ENCODE measurements at places on chromosomes 5 and 9.

- DNase-seq, result no peak
Observed at GRCh38 chr5:152472083-152472482, 67.0 kb upstream of the NMUR2 start.

DNA sequence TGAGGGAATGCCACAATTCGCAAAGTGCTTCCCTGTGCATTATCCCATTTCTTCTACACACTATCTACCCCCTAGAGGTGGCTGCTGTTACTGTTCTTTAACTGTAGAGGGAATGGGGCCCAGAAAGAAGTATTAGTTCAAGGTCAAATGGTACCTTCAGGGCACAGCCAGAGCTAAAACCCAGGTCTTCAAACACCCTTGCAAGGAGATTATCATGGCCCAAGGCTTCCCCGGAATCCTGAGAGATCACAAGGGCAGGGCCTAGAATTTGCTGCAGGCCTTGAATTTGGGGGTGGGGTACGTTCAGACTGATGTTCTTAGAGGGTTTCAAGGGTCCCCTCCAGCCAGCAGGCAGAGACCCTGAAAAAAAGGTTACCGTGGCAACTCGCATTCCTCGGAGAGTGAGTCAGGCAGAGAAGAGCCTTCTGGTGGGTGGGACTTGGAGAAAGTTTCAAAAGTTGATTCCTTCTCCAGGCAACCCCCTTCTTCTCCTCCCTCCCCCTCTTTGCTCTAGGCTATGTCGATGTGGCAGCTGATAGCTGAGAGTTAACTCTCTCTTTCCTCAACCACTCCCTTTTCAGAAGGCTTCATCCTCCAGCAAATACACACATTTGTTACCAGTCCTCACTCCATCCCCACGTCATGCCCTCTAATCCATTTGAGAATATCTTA lies 1.9 kb downstream of the SPARC start:
- peak; percentile 73 for DNase-seq

GRCh38 chr9:137749511-137749910 lies 128.1 kb upstream of the CACNA1B start:
- no peak for DNase-seq

DNA sequence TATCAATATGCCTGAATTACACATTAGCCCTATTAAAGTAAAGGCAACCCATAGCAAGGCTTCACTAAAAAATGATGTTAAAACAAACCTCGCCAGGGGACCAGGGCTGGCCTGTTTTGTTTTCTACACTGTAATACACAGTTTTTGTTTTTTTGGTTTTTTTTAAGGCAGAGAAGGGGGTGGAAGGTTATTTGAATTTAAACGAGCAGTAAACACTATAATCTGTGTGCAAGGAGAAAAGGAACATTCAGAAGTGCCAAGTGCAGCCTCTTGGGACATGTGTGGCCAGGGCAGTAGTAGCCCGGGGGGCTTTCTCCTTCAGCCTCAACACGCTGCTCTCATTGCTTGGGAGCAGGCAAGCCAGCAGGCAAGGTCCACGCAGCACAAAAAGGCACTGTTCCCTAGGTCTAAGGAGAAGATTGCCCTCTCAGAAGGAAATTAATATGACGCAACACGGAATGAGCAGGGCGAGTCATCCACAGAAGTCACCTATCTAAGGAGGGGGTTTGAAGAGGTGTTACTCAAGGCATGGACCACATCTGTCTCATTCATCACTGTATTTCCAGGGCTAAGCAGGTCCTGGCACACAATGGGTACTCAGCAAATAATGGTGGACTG lies 16.2 kb downstream of the SIL1 start:
- DNase-seq, result peak; percentile 45

DNA sequence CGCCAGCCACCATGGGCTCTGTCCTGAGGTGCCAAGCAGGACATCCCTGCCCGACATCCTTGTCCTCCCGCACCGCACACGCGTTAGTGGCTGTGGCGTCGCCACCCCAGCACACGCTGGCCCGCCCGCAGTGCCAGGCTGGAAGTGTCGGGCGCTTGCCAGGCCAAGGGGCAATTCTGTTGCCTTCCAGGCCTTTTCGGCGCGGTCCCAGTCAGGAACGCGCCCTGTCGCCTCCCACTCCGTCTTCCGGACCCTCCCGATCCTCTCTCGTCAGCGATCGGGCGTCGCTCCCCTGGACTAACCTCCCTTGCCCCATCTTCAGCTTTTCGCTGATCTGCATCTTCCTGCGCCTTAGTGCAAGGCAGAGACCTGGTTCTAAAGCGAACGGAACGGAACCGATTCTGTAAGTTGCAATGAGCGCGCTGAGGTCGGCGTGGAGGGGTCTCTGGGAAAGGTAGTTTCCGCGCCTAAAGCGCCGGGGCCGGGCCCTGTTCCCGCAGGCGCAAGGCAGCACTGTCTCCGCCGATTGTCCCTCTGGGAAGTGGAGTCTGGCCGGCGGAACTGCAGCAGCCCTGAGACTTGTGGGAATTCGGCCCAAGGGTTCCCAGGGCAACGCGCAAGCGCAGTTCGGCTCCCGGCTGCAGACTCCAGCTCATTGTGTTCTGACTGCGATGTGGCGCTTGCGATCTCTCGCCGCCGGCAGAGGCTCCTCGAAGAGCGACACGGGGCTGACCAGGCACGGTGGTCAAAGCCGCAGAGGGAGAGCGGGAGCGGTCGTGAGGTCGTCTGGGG lies at the start of gene ZNF454:
Gene ZNF454, plus strand, starts transcription at position 630 of the 792 bp plus-strand sequence. CDS start 1,594 bp downstream, outside the sequence.
- peak; percentile 81 for DNase-seq

DNA sequence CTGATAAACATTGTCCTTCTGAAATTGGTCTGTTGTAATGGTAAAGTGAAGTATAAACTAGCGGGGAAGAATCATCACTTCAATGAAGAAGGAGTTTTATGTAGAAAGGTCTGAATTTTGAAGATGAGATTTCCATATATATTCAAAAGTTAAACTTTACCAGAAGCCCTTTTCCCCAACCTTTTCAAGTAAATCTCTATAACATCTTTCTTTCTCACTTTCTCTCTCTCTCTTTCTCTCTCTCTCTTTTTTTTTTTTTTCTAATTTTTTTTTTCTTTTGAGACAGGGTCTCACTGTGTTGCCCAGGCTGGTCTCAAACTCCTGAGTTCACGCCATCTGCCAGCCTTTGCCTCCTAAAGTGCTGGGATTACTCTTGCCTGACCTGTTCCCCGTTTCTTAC lies 78.7 kb downstream of the NSD1 start:
- no peak for DNase-seq

- DNase-seq, result no peak
Observed at GRCh38 chr9:115941561-115942315, 211.9 kb upstream of the PAPPA start.

GRCh38 chr9:26710008-26710407 lies 182.6 kb downstream of the CAAP1 start:
- DNase-seq, result no peak

DNA sequence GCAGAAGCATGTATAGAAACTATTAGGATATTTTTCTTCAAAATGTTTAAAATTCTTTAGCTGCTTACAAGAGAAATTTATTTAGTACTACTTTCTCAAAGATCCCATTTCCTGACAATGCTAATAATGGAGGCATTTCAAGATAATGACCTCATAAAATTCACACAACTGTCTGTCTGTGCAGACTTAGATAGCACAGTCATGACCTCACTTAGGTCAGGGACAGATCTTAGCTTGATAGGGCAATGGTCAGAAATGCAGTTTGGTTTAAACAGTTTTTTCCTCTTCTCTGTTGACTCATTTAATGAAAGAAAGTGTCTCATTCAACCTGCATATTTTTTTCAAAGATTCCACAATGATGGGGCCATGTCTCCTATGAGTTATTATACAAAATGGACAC lies 128.4 kb downstream of the GRIA1 start:
- no peak for DNase-seq

DNA sequence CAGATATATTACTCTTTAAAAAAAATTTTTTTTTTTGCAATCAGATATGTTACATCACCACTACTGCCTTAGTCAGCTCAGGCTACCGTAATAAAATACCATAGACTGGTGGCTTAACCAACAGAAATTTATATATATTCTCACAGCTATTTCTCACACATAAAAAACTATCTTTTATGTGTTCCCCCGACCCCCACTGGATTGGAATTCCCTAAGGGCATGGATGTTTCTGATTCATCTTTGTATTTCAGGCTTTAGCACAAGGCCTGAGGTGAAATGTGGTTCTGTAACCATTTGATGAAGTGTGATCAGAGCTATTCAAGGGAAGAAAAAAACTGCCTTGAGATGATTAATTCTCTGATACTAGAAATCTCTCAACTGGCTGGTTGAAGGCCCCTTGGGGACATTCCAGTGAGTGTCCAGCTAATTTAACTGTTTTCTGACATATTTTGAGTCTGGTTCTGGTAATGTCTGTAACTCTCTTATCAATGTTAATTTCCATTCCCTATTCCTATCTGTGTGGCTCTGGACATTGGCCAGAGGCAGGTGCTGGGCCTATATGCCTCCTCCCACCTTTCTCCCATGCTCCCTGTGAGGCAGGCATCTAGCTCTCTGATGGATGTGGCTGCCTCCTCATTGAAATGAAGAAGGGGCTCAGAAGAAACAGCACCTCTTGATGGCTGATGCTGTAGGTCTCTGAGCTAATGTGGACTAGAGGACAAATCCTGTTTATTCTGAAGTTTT lies 2.5 kb downstream of the CD14 start:
- no peak for DNase-seq

DNA sequence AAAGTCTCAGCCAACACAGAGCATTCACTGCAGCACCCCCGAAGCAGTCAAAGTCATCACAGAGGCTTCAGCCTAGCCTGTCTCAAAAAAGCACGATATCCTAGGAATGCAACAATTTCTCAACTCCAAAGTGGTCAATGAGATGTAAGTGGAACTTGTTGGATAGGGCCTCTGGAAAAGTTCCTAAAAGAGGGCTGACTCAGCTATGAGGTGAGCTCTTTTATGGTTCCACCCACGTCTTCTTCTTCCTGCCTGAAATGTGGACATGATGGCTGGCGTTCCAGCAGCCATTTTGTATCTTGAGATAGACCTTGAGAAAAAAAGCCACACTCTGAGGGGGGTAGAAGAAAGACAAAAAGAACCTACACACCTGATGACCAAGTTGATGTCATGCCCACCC lies 32.5 kb upstream of the TRIO start:
- DNase-seq, result no peak

GRCh38 chr9:21696411-21696871 lies 106.0 kb upstream of the MTAP start:
- DNase-seq, result no peak

DNA sequence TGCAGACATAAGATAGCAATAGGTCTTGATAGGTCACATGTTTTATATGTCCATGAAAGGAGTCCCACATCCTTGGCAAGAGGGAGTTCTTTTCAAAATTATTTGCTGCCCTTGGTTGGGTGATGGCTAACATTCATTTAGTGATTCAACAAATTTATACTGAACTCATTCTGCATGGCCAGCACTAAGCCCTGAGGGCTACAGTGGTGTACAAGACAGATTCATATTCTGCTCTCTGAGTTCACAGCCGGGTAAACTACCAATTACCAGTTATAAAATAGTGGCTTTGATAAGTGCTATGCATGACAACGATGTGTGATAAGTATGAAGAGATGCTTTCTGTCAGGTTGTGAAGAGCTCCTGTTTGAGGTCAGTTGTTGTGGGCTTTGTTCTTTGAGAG lies 340.0 kb downstream of the GABRG2 start:
- DNase-seq, result no peak

GRCh38 chr9:97578846-97579245 lies 54.3 kb downstream of the TSTD2 start:
- DNase-seq, result no peak

GRCh38 chr5:35338157-35338453 lies 107.8 kb upstream of the PRLR start:
- no peak for DNase-seq

- DNase-seq, result no peak
Observed at GRCh38 chr5:132429463-132430440, 60.2 kb downstream of the SLC22A5 start.

- DNase-seq, result no peak
Observed at GRCh38 chr5:33883482-33883881, 8.3 kb downstream of the ADAMTS12 start.

GRCh38 chr9:124342776-124343485 lies 72.3 kb downstream of the PSMB7 start:
- DNase-seq, result peak; percentile 91

DNA sequence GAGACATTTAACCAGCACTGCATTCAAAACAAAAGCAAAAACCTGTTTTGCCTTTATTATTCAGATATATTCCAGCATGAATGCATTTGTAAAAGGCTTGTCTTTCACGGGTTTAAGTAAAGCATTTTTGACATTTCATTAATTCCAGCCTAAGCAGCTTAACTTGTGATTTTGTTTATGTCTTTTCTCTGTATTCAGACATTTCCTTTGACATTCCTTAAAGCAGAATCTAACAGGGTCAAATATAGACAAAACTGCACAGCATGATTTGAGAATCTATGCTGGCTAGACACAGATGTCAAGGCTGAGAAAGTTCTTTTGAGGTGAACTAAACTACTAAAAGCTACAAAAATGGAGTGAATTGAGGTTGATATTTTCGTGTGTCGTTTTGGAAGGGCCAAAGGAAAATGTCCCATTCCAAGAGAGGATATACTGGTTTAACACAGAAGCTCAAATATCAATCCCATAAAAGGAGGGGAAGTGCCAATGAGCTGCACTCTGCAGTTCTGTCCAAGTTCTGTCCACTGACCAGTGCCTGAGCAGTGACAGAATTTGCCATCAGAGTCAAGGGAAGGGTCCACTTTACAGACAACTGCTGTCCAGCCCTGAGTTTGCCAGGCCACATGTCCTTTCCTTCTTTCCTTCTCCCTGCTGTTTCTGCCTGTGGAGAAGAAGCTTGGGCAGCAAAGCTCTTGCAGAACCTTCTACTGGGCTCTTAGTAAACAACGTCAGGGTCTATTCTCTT lies 198.7 kb upstream of the KLF9 start:
- no peak for DNase-seq

DNA sequence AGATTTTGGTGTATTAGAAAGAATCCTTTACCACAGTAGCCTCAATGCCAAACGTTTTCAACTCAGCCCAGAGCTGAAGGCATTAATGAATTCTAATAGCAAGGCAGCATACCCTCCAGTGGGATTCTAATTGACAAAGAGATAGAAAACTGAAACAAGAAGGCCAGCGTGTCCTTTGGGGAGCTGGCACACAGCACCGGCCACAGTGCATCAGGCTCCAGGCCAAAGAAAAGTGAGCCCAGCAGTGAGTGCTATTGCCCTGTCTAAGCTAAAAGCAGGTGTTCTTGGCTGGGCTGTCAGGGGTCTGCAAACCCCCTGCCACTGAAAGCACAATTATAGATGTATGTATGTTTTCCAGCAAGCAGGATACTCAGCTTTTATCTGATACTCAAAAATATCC lies 40.4 kb downstream of the PPIC start:
- no peak for DNase-seq

DNA sequence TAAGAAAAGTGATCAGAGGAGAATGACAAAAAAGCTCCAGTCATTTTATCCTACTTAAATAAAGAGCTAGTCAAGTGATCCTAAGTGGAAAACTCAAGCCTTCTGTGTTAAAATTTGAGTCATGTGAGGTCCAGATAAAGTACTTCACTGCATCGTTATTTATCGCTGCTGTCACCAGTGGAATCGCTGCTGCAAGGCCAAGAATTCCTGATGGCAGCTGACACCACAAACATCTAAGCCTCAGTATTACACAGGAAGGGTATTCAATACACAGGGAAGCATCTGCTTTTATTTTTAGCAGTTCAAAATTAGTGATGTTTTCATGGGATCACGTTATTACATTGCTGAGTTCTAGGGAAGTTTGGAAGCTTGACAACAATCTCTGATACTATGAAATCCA lies 190.3 kb downstream of the GOLPH3 start:
- no peak for DNase-seq

Data from HTR-8/SVneo (cell line).